ENCODE measurements at places on chromosomes 11 and 22.

- no peak for DNase-seq
These were observed 8.6 kb downstream of the SLC25A1 start for GRCh38 chr22:19169947-19170318.

- DNase-seq, result no peak
These were observed 90.5 kb downstream of the PIWIL4 start for GRCh38 chr11:94657629-94658028.

- peak; percentile 75 for DNase-seq
These were observed 21.7 kb upstream of the TNRC6B start for GRCh38 chr22:40156001-40156516.

GRCh38 chr11:1336836-1337646 lies 27.6 kb upstream of the TOLLIP start:
- DNase-seq, result no peak

GRCh38 chr11:44213148-44213547 lies 96.8 kb downstream of the ALX4 start:
- DNase-seq, result no peak

DNA sequence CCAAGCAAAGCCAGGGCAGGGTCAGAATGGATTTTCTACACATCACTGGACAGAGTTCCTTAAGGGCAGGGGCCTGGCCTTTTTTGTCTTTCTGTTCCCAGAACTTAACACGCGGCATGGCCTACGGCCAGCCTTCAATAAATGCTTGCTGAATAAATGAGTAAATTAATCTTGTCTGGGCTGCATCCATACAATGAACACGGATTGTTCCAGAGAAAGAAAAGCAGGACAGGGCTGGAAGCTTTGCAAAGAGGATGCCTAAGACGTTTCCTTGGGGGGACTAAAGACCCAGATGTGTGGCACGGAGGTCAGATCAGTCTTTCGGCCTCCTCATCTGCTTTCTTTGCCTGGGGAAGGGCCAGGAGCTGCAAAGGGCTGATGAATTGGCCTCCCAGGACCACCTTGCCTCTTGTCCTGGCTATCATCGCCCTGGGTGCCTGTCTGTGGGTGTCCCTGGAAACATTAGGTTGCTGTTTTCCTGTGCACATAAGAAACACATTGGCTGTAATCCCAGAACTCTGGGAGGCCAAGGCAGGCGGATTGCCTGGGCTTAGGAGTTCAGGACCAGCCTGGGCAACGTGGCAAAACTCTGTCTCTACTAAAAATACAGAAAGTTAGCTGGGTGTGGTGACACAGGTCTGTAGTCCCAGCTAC lies 20.8 kb upstream of the RFPL3 start:
- DNase-seq, result no peak

GRCh38 chr22:39359659-39360195 lies 9.9 kb downstream of the SYNGR1 start:
- DNase-seq, result no peak

DNA sequence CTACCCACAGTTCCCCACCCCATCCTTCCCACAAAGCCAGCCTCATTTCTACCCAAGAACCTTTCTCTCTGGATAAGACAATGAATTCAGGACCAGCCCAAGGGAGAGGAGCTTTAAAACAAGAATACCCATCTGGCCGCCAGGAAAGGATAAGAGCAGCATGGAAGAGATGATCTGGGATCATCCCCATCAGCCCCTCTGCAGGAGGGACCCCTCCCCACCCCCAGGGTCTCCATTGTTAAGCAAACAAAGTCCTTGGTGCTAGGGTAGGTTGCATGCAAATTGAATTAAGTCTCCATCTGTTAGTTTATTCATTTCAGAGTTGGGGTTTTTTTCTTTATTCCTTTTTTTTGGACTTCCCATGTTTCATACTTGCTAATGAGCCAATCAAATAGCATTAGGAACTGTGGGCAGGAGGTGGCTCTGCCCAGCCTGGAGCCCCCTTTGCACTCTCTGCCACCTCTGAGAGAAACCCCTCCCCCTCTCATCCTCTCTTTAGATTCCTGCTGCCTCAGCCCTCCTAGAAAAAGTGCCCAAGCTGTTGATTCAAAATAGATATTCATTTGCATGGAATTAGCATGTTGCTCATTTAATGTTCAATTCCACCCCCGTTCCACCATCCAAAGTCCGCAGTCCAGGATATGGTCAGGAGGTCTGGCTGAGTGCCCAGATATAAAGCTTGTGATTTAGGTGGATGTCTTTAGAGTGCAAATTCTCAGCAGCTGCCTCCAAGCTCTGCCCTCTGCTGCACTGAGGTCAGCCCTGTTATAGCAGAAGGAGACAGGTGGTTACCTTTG lies 138.5 kb upstream of the NCAM1 start:
- DNase-seq, result no peak

DNA sequence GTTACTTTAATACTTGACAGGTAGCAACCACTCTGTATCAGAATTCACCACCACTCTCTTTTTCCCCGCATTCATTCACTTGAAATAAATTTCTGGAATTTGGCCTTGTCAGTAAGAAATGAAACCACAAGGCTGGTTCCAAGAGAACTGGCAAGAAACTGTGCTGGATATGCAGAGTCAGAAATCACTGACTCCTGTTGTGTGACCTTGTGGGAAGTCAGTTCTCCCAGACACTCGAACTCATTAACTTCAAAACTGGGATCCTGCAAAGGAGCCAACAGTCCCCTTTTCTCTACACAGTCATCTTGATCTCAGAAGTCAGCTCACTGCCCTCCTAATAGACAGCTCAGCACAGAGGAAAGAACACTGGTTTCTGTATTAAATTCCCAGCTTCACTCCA lies 142.7 kb downstream of the LRRC4C start:
- no peak for DNase-seq

- no peak for DNase-seq
These were observed 266.3 kb downstream of the BRD1 start for GRCh38 chr22:49561338-49561737.

- DNase-seq, result no peak
These were observed 380.5 kb downstream of the SHANK2 start for GRCh38 chr11:70871881-70872280.

DNA sequence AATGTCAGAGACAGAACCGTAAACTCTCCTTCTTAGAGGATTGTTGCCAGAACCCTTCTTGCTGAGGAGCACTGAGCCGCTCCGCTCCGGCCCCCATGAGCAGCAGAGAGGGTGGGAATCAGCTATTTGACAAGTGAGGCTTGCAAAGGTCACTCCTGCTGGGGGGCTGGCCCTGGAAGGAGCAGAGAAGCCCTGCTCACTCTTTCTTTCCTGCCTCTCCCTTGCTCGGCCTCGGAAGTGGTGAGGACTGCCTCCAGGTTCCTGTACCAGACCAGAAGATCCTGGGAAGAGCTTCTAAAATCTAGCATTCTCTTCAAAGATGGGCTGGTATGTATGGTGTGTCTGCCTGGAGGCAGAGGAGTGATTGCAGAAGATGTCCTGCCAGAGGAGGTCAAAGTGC lies 168.6 kb upstream of the NECTIN1 start:
- DNase-seq, result no peak

DNA sequence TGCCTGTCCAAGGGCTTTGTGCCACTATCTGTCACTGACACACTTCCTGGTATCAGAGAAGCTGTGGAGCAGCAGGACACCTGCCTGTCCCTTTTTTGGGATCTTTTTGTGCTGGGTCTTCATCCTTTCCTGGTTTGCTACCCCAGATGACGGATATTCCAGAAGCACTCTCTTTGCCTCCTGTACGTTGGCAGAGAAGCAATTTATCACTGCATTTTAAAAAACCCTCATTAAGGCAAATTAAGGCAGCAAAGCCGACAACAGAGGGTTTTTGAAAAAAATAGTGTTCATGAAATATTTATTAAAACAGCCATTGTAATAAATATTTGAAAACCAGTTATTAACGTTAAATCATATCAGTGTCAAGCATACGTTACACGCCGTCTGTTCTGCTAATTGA lies 209.6 kb upstream of the NTM start:
- no peak for DNase-seq

GRCh38 chr11:64291752-64292459 lies 804 bp downstream of the KCNK4 start:
- DNase-seq, result no peak
